ENCODE measurements at places on chromosomes 3 and 15.

DNA sequence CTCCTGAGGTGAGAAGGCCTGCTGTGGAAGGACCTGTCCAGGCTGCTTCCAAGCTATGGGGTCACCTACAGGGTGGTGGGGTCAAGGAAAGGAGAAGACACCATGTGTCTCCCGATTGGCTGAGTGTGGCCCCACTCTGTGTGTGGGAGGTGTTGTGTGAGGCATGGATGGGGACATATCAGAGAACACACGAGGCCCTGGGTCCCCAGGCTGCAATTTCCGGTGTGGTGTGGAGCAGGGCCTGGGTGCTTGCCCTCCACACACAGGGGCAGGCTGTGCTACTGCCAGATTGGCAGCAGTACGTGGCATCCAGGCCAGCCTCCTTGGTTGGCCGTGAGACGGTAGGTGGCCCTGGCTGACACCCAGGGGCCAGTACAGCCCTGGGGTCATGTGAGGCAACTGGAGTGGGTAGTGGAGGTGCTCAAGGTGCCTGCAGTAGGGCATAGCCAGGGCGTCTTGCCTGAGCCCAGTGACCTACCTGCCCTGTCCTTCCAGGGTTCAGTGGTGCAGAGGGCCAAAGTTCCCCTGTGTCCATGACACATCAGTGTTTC is 233.8 kb downstream of the SNRPN start:
- no peak for DNase-seq

DNA sequence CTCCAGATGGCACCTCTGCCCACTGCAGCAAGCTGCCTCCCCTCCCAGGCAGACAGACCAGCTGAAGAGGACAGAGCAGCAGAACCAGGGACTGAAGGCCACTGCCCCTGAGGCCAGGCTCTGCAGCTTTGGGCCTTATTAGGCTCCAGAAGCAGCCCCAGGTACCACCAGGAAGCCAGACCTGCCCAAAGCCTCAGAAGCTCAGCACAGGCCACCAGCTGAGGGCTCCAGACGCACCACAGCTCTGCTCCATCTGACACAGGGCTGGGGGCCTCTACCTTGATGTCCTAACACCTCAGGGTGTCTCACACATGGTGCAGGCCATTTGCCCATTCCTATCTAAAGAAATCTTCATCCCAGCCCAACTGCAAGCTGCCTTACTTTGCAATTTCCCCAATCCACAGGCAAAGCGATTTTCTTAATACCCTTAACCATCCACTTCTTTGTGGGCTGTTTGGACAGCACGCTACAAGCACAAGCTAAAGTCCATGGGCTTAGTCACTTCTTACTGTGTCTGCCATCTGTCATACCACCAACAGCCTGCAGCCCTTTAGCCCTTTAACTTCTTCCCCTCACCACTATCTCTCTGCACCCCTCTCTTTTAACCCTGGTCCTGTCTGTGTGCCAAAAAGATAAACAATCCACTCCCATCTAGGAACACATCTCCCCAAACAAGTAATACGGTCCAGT is 112.1 kb downstream of the IQSEC1 start:
- DNase-seq = no peak

GRCh38 chr3:19272296-19272695 is 124.0 kb downstream of the KCNH8 start:
- no peak for DNase-seq

GRCh38 chr3:4950948-4951347 is 28.3 kb upstream of the BHLHE40 start:
- DNase-seq = no peak

- DNase-seq = no peak
Observed at GRCh38 chr15:69934607-69935006, 163.1 kb downstream of the TLE3 start.

- DNase-seq = no peak
Observed at GRCh38 chr3:33360136-33360825, 79.9 kb downstream of the UBP1 start.

GRCh38 chr15:67240235-67241131 is 14.0 kb downstream of the AAGAB start:
- peak; percentile 28 for DNase-seq

DNA sequence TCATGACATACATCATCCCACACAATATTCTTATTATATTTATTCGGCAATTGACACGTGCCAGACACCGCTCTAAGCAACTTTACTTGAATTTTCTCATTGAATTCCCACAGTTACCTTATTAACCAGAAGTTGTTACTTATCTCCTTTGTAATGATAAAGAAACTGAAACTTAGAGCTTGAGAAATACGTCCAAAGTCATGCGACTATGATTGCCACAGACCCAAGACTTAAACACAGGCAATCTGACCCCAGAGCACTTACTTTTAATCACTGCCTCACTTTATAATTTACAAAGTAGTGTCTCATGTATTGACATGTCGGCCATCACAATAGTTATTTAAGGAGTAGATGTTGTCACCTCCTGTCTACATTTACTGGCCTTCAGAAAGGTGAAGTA is 64.7 kb downstream of the ATP13A4 start:
- DNase-seq = no peak

DNA sequence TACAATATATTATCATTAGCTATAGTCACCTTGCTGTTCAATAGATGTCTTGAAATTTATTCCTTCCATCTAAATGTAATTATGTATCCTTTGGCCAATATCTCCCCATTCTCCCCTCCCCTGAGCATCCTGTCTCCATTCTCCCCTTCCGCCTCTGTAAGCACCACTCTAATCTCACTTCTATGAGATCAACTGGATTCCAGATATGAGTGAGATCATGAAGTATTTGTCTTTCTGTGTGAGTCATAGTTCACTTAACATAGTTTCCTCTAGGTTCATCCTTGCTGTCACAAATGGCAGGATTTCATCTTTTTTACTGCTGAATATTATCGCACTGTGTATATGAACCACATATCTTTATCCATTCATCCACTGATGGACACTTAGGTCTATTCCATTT is 148.8 kb upstream of the NDN start:
- no peak for DNase-seq

DNA sequence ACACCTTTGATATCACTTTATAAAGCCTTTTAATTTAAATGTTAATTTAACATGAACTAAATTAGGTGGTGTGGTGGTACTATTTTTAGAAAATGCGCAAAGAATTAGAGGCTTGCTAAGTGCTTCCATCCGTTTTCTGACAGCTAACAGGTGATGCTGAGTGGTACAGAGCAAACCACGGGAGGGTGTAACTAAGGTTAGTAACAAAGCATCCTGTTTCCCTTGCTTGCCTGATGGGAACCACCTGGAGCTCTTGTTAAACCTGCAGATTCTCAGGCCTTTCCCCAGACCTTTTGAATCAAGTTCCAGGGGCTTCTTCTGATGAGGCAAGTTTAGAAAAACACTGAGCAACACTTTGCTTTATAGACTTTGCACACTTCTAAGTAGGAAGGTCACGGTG is 101.0 kb downstream of the ATG7 start:
- DNase-seq = no peak

- DNase-seq = no peak
Observed at GRCh38 chr3:45657853-45658252, 31.3 kb upstream of the SACM1L start.

- DNase-seq = no peak
Observed at GRCh38 chr15:35566991-35567390, 21.0 kb upstream of the DPH6 start.

- DNase-seq = no peak
Observed at GRCh38 chr3:11377719-11378118, 105.5 kb downstream of the ATG7 start.

- no peak for DNase-seq
Observed at GRCh38 chr3:197338586-197338985, 40.2 kb upstream of the DLG1 start.

DNA sequence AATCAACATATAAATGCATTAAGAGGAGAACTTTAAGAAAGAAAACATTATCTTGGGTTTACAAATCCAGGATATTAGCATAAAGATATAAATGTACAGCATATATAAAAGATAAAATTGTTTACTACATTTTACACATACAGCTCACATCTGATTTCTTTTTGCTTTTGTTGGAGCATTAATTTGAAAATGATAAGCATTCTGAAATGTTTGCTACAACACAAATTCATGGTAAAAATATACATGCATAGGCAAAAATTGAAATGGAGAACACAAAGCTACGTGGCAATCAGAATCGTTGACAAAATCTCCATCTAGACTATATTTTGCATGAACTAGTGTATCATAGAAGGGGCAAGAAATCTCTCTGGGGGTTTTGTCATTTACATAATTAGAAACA is 159.1 kb downstream of the TIGIT start:
- no peak for DNase-seq

DNA sequence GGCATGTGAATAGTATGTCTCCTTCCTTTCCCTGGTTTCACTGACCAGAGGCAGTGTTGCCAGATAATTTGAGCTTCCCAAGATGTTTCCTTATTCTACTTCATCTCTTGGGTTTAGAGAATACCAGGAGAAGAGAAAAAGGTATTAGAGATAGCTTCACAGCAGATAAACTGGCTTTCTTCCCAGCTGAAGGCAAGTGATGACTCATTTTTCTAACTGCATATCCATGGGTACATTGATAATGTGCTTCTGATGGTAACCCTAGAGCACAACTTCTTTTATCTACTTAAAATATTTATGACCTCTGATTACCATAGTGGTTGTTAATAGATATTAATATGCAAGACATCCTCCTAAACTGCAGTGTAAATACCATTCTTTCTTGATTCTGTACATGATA is 34.6 kb upstream of the CMTM8 start:
- DNase-seq = no peak

DNA sequence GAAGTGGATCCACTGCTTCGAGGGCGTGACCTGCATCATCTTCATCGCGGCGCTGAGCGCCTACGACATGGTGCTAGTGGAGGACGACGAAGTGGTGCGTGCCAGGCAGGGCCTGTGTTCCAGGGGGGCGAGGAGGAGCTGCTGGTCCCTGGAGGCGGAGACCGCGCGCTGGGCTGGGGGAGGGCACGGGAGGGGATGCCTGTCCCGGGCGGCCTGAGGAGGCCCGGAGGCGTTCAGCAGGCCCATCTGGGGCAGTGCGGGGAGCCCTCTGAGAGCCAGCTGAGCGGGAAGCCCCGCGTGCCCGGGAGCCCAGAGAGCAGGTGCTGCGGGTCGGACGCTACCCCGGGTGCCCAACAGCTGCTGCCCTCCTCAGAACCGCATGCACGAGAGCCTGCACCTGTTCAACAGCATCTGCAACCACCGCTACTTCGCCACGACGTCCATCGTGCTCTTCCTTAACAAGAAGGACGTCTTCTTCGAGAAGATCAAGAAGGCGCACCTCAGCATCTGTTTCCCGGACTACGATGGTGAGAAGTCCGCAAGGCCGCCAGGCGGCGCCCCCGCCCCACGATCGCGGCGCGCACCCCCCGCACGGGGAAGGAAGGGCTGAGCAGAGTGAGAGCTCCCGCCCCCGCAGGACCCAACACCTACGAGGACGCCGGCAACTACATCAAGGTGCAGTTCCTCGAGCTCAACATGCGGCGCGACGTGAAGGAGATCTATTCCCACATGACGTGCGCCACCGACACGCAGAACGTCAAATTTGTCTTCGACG is 2.9 kb downstream of the GNAT1 start:
- DNase-seq = peak; percentile 71

DNA sequence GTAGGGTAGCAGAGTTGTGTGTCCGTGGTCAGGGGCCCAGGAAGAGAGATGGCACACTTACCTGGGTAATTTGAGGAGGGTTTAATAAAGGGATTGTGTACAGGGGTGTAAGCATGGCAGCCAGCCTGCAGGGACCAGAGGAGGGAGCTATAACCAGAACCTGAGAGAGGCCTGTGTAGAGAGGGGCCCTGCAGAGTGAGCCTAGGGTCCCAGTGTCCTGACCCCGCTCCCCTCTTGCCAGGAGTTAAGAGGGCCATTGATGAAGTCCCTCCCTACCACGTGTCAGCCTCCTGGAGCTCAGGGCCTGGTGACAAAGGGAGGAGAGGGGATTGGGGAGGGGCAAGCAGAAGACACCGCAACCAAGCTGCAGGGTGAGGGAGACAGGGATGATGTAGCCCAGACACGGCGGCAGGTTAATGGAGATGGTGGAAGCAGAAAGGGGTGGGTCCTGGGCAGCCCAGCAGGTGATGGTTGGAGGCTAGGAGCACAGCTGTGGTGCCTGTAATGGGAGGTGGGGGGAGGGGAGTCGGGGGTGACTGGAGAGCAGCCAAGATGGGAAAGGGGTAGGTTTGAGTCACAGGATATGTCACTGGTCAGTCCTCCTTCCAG is 165.4 kb upstream of the TOPAZ1 start:
- DNase-seq = no peak
